ENCODE measurements at places on chromosomes 7 and 10.

GRCh38 chr7:47542051-47542450 lies 39.9 kb downstream of the TNS3 start:
- DNase-seq: no peak

DNA sequence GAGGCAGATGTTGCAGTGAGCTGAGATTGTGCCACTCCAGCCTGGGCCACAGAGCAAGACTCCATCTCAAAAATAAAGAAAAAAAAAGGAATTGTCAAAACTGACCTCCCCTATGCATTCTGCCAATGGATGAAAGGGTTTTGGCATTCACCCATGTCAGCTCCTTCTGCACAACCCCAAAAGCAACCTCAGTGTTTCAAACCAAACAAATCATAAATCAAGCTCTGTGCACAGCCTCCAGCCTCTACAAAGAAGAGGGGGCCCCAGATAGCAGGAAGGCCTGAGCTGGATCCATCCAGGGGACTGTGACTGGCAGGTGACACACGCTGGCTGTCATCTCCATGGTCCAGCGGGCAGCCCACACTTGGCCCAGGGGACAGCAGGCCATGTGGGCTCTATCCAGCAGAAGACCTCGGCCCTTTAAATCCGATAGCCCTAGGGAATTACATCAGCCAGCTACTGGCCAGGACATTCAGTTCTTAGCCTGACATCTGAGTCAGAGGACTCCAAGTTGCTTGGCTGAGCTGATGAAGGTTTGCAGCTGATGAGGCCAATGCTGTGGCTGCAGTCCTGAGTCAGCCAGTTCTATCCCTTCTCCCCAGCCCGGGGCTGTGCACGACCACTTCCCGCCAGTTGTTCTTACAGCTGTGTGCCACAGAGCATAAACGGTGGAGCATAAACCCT lies 52.0 kb upstream of the FIGNL1 start:
- peak; percentile 87 for DNase-seq

DNA sequence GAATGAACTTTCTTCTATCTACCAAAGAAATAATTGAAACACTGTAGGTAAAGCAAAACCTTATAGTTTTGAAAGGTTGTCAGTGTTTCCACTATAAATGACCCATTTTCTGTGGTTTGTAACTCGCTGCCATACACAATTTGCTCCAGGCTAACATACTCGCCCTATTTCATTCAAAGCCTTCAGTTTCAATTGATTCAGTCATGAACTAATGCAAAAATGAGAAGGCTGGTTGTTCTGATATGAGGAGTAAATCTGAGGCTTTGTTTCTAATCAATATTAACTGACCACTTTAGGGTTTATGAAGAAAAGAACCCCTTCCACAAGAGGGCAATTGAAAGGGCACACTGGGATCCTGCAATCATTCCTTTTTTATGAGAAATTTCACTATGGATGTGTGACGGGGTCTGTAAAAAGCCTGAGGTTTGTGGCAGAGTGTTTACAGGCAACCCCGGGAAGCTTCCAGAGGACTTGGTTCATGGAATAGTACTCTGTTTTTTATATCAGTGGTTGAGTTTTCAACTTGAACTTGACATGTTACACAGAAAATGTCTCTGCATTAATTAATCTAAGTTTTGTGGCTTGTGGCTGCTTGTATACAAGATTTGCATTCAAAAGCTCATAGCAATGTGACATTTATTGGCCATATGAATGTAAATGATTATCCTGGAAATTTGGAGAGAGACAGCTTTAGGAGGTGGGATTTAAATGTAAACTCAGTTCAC lies 133.2 kb downstream of the NRP1 start:
- DNase-seq: no peak

GRCh38 chr10:107576746-107577145 lies 412.2 kb upstream of the SORCS1 start:
- no peak for DNase-seq

DNA sequence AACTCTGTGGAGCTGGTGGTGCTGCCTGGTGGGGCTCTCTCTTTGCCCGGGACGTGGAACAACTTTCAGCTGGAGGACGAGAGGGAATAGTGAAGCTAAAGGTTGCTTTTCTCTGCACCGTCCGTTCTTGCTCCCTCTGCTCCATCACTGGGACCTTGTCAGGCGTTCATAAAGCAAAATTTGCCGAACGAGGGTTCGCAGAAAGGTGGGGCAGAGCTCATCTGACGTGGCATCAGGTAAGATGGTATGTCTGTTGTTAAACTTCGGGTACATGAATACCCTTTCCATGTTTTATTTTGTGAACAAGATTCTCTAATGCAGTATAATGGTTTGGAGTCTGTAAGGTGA lies 416 bp downstream of the BBS9 start:
- DNase-seq: no peak
